ENCODE measurements at places on chromosomes 6 and 20.

DNA sequence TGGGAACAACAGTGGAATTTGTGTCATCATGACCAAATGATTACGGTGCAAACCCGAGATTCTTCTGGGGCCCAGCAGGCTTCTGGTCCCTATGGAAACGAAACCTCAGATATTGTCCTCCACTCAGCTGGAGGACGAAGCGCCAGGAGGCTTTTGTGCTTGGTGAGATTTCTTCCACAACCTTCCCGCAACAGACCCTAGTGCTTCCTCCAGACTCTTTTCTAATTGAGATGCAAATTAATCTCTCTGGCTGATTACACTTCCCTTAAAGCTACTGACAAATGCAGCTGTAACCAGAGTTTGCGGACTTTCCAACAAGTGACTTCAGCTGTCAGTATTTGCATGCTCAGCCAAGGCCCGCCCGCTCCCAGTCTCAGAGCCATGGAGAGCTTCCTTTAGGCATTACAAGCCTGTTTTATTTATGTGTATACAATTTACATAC lies 96.0 kb downstream of the INSM1 start:
- DNase-seq: no peak

DNA sequence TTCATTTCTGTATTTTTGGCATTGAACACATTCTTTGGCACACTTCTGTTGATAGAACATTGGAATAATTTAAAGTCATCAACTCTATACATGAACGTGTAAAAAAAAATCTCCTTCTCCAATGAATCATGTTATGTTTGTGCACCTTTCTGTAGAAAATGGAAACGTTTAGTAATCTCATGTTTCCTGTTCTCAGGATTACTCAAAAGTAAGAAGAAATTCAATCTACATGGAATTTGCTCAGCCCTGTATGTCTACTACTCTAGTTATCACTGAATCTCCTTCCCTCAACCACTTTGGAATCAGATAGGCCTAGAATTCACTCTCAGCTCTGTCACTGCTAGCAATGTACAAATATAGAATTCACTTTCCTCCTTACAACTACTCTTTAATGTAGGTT lies 103.6 kb downstream of the COL21A1 start:
- no peak for DNase-seq

- no peak for DNase-seq
Measured at GRCh38 chr6:121086876-121087275, 247.4 kb downstream of the TBC1D32 start.

DNA sequence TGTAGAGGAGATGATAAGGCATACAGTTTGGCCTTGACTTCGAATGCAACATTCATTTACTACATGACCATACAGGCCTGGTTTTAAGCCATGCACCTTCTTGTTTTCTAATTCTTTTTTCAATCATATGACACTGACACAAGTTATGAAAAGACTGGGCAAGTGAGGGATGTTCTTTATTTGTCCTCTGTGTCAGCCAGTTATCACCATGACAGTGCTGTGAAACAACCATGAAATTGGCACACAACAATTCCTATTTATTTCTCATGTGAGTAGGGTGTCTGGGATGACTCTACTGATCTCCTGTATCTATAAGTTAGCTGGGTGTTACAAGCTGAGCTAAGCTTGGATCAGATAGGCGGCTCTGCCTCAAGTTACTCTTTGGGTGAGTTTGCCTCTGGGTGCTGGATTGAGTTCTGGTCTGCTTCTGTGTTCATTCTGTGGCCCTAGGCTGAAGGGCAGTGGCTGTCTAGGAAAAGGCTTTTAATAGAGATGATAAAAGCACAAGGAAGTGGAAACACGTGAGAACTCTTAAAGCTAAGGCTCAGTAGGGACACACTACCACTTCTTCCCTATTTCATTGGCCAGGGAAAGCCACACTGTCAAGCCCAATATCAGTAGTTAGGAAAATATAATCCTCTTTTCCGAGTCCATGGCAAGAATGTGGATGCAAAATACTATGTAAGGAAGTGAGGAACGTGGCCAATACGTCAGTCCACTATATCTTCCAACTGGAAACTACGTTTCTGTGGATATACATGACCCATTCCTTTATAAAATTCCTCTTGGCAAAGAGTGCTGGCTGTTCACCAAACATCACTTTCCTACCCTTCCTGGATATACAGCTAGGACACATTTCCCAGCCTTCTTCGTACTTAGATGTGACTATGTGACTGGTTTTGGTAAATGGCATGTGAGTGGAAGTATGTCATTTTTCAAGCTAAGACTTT lies 126.2 kb upstream of the RNF24 start:
- no peak for DNase-seq

DNA sequence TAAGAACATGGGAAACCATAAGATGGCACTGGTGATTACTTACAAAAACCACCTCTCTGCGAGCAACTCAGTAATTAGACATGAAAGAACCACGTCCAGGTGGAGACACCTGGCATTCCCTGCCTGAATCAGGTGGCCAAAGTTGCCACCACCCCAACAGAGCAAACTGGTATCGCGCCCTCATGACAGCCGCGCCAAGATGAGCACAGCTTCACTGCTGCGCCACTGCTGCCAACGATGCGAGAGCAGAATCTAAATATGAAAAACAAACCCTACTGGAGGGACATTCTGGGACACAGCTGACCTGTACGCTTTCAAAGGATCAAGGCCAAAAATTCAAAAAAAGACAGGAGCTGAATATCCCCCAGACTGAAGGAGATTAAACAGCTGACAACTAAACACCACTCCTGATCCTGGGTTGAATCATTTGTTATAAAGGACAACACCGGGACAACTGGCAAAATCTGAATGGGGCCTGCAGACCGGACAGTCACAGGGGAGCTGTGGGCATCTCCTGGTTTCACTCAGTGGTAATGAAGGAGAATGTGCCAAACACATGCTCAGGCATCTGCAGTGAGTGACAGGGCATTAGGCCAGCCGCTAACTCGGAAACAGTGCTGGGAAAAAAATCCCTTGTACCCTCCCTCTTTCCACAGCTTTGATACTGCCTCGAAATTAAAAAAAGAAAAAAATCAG lies 17.4 kb downstream of the CST7 start:
- no peak for DNase-seq

- no peak for DNase-seq
Measured at GRCh38 chr20:14384416-14385175, 47.2 kb upstream of the FLRT3 start.

- no peak for DNase-seq
Measured at GRCh38 chr6:37514321-37514771, 14.7 kb upstream of the CCDC167 start.

- no peak for DNase-seq
Measured at GRCh38 chr6:26071135-26071534, 16.1 kb upstream of the HFE start.

DNA sequence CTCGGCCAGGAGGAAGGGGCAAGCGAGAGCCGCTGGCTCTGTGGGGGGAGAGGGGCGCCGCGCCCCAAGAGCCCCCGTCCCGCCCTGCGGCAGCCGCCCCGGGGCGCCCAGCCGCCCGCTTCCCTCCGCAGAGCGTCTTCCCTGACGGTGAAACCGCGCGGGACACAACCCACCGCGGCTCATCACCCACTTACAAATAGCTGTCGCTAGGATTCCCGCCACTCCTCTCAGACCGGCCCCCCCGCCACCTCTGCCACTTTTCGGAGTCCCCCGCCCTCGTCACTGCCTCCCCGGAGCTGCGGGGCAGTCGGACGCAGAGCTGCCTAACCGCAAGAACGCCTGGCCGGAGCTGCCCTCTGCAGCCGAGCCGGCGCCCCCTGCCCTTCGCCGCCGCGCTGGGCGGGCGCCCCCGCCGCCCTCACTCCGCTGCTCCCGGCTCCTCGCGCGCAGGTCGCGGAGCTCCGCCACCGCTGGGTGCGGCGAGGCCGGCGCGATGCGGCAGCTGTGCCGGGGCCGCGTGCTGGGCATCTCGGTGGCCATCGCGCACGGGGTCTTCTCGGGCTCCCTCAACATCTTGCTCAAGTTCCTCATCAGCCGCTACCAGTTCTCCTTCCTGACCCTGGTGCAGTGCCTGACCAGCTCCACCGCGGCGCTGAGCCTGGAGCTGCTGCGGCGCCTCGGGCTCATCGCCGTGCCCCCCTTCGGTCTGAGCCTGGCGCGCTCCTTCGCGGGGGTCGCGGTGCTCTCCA lies at the start of gene SLC35D3:
SLC35D3 (plus strand) TSS at position 366 of the 749 bp plus-strand sequence; CDS start at position 494, 128 bp downstream.
- peak; percentile 78 for DNase-seq

DNA sequence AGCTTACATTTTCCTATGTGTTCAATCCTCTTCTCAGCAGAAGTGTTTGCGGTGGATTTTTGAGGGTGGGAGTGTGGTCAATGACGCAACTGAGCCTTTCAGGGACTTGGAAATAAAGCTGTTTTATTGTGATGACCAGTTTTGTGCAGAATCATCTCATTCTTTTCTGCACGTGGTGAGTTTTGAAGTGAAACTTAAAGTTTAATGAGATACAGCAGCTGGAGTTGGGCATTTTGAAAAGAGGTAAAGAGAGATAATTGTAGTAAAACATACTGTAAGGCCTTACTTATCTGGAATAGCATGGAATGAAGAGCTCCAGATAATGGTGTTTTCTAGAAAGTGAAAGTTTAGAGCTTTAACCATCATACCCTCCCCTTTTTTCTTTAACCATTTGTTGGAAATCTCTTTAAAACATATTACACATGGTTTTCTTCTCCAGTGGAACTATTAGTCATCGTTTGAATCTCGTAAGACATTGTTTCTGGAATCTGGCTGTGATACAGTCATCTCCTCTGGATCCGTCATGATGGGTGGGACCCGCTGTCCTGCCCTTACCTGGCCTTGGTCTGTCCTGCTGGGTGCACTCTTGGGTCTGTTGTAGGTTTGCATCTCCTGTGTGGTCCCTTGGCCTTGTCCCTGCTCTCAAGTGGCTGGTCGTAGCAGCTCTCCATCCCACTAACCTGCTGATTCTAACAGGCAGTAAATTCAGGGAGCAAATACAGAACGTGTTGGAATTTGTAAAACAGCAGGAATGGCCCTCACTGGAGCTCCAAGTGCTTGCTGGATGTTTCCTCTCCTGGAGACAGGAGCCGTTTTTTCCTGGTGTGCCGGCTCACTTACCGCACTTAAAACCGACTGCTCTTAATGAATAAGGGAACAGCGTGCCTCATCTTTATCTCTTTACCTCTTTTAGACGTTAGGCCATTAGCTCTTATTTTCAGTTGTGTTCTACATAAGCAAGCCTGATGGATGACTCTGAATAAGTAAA lies 29.8 kb downstream of the UST start:
- DNase-seq: no peak

GRCh38 chr6:18545726-18546125 lies 158.6 kb downstream of the RNF144B start:
- DNase-seq: no peak

DNA sequence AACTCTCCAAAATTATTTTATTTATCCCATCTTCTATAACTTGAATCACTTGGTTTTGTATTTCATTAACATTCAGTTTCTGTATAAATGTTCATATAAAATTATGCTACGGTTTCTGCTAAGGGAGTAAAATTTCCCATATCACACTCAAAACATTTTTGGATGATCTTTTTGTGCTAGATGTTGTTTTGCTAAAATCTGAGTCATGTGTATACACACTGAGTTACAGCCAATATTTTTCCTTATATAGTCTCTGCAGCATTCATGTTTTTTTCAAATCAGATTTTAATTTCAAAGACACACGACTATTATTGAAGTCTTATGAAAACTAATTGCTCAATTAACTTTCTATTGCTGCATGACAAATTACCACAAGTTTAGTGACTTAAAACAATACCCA lies 54.3 kb upstream of the SLC2A12 start:
- no peak for DNase-seq

GRCh38 chr6:108799791-108800190 lies 48.4 kb upstream of the ARMC2 start:
- DNase-seq: no peak

DNA sequence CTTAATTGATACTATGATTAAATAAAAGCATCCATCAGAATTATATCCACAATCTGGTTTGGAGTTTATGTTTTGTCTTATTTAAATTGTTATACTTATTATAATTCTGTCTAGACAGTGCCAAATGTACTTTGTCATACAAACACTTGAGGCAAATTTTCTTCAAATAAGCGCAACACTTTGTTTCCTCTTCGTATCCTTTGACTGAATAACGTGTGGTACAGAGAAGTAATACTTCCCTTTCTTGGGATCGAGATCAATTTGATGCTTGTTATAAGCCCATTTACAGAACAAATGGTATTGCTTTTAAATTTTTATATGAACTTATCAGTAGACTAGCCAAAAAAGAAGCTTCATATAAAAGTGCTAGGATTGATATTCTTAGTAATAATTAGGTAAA lies 111.0 kb downstream of the ATG5 start:
- no peak for DNase-seq

GRCh38 chr6:37496951-37497885 lies 2.5 kb downstream of the CCDC167 start:
- no peak for DNase-seq

DNA sequence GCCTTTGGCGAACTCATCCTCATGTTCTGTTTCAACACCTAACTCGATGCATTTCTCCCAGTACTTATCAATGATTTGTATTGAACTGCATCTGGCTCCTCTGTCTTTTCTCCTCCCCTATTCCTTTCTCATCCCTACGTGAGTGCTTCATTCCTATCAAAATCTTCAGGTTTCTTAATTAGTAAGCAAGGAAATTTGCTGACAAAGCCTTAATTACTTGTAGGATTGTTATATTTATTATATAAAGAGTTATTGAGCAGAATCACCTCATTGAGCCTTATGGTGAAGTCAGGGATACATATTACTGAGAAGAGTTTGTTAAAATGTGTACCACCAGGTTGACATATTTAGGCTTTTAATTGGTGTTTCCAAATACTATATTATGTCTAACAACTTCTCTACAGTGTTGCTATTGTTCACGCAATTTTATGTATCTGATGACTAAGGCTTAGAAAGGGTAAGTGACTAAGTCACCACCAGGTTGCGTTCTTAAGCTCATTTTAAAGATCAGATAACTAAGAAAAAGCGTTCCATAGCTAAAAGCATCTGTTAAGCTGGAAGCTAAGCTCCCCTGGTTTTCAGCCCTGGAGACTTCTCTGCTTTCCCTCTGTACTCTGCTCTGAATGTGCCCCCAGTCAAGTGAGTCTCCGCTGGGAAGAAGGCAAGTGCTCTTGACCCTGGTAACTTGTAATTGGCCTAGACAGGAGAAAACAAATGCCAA lies 18.9 kb downstream of the SCGN start:
- DNase-seq: no peak

- no peak for DNase-seq
Measured at GRCh38 chr6:133972388-133972787, 19.4 kb downstream of the TBPL1 start.

GRCh38 chr6:109269057-109269456 lies 113.2 kb downstream of the CD164 start:
- DNase-seq: no peak
